ENCODE measurements at places on chromosomes 6 and 20.

DNA sequence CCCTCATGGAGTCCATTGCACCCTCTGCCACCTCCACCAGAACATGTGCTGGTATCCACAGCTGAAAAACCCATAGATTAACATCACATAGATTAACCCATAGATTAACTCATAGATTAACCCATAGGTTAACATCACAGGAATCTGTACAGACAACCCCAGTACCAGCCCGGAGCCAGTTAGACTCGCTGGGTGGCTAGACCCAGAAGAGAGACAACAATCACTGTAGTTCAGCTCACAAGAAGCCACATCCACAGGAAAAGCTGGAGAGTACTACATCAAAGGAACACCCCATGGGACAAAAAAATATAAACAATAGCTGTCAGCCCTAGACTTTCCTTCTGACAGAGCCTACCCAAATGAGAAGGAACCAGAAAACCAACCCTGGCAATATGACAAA, 25.1 kb downstream of the SERPINB9 start:
- no peaks in the 10 kb centered on the region for H3K36me3 ChIP-seq
- no peak for DNase-seq
- H3K4me3 ChIP-seq: no peak overlapping the region
- H3K27ac ChIP-seq: no peak overlapping the region
- no peaks in the 10 kb centered on the region for H3K27me3 ChIP-seq
- H3K4me1 ChIP-seq: peaks cover 50% of the 10 kb centered on the region

- peaks cover 55% of the 10 kb centered on the region for H3K4me1 ChIP-seq
- H3K4me3 ChIP-seq: no peak overlapping the region
- no peaks in the 10 kb centered on the region for H3K27me3 ChIP-seq
- H3K27ac ChIP-seq: no peak overlapping the region
These were observed 27.9 kb upstream of the RTF2 start for GRCh38 chr20:56440346-56441007.

DNA sequence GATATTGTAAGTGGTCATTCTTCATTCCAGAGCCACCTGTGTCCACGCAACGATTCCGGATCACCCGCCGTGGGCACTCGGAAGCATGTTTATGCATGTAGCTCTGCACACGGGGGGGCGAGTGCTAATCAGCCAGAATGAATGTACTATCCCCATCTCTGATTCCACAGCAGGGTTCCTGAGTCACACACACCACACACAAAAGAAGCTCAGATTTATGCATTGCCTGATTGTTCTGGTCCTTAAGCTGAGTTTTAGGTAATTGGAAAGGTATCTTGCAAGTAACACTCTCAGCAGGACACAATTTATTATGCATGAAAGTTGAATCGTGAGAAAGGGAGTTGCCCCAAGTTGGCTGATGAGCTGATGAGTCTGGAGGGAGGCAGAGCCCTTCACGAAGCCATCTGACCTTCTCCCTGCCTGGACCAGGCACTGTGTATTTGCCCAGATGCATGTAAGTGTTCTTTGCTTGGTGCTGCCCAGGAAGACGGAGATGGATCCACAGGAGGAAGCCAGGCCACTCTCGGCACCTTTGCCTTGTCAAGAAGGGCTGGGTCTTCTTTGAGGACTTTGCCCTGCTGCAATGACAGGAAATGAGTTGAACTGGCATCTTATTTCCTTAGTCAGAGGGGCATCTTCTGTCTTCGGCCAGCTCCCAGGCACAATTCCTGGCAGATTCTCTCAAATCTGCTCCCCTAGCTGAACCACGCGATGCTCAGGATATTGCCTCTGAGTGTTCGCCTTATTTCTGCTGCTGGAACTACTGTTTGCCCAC, 141.1 kb downstream of the SYNDIG1 start:
- peaks cover 23% of the 10 kb centered on the region for H3K4me1 ChIP-seq
- DNase-seq: no peak
- no peak overlapping the region for H3K4me3 ChIP-seq
- no peaks in the 10 kb centered on the region for H3K27me3 ChIP-seq

GRCh38 chr20:703006-703405, 27.4 kb upstream of the SCRT2 start:
- H3K27me3 ChIP-seq: no peaks in the 10 kb centered on the region
- no peaks in the 10 kb centered on the region for H3K36me3 ChIP-seq
- H3K27ac ChIP-seq: no peak overlapping the region
- no peak overlapping the region for H3K4me3 ChIP-seq
- DNase-seq: no peak

DNA sequence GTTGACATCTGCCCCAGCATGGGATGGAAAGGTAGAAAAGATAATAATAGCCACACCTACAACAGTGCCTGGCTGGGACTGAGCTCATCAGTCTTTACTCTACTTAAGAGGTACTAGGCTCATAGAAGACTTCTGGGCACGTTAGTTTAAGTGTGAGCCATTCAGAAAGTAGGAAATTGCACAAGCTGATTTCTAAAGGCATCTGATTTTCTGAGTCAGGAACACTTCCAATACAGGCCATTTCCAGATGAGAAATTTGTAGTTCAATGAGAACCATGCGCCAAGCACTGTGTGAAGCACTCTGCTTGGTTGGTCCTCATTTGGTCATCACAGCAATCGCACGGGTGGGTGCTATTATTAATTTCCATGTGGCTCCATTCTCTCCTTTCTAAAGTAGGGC, 42.3 kb downstream of the MOCS1 start:
- H3K36me3 ChIP-seq: no peaks in the 10 kb centered on the region
- no peaks in the 10 kb centered on the region for H3K27me3 ChIP-seq
- H3K4me3 ChIP-seq: no peak overlapping the region
- H3K4me1 ChIP-seq: peaks cover 24% of the 10 kb centered on the region
- H3K27ac ChIP-seq: no peak overlapping the region
- DNase-seq: no peak
